NCI-H1048 (cell line): ENCODE measurements at places on chromosomes 1 and 21.

DNA sequence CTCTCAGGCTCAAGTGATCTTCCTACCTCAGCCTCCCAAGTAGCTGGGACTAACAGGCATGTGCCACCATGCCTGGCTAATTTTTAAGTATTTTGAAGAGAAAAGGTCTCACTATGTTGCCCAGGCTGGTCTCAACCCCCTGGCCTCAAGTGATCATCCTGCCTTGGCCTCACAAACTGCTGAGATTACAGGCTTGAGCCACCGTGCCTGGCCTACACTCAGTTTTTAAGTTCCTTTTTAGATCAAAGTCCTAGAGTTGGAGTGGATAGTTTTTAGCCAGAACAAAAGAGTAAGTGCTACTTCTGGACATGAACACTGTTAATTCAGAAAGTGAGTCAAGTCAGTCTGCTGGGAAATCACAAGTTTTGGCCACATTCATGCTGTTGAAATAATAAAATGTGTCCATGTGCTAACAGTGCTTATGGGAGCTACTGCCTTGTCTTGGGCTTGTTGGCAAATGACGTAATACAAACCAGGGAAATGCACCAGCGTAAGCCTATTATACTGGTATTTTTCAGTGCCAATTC is 84.2 kb downstream of the NDUFS5 start:
- no peak for DNase-seq

- no peak for DNase-seq
These were observed 15.0 kb upstream of the TTC22 start for GRCh38 chr1:54816130-54816529.

- DNase-seq: no peak
These were observed 6.4 kb downstream of the PCP4 start for GRCh38 chr21:39873687-39874086.

DNA sequence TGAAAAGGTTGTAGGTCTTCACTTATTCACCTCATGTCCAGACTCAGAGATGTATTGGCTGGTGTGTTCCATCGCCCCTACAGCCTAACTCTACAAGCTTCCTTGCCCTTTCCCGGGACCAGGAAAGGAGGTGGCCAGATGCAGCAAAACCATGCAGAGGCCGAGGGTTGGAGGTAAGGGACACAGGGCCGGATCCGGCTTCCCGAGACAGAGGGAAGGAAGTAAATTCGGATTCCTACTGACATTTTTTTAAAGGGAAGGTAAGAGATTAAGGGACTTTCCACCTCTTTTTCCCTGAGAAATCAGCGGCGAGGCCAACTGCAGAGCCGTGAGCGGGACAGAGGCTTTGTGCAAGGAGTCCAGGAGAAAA is 12.7 kb downstream of the EPHA10 start:
- DNase-seq: no peak

DNA sequence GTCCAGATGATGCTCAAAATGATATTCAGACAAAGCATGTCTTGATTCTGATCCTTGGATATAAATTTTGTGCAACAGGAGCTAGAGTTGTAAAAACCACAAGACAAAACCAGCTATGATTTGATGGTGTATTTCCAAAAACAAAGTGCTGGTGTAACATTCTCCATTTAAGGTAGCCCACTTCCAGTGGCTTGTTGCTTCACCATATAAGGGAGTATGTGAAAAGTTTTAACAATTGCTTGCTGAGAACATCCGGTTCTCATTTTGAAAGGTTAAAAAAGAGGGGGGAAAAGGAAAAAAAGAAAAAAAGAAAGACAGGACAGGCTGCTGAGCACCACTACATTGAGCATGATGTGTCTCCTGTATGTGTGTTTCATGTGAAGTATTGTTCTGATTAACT is 123.6 kb downstream of the MACF1 start:
- DNase-seq: no peak
